ENCODE measurements at places on chromosomes 16 and 17.

GRCh38 chr17:11704041-11704440 lies 105.8 kb downstream of the DNAH9 start:
- no peak for DNase-seq

- no peak for DNase-seq
Observed at GRCh38 chr17:181245-182049, at the start of gene DOC2B. Gene DOC2B, minus strand, starts transcription at chr17:181650. Its CDS starts 171 bp downstream, at chr17:181479.

DNA sequence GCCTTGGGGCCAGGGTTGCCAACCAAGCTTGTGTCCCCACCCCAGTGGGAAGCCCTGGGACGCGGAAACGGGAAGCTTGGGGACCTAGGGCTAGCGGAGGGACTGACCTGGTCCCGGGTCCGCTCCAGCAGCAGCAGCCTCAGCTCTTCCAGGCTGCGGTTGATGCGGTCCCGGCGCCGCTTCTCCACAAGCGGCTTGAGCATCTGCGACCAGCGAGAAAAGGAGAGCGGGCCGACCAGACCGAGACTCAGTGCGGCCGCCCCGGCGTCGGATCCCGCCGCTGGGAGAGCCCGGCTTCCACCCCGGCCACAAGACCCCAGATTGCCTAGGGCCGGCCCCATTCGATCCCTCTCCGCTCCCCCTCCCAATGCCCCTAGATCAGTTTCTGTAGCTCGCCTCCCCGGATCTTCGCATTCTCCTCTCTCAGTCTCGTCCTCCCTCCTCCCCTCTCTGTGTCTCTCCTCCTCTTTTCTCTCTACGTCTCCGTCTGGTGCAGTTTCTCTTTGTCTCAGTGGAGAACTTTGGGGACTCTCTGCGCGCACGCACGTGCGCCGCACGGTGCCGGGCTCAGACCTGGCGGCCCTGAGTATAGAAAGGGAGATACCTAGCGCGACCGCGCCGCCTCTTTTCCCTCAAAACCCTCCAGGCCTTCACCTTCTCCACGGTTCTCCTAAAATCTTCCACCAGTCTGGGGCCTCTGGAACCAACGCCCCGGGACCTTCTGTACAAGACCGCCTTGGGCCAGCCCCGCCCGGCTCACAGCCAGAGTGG lies 797 bp downstream of the HES7 start:
- peak; percentile 28 for DNase-seq

DNA sequence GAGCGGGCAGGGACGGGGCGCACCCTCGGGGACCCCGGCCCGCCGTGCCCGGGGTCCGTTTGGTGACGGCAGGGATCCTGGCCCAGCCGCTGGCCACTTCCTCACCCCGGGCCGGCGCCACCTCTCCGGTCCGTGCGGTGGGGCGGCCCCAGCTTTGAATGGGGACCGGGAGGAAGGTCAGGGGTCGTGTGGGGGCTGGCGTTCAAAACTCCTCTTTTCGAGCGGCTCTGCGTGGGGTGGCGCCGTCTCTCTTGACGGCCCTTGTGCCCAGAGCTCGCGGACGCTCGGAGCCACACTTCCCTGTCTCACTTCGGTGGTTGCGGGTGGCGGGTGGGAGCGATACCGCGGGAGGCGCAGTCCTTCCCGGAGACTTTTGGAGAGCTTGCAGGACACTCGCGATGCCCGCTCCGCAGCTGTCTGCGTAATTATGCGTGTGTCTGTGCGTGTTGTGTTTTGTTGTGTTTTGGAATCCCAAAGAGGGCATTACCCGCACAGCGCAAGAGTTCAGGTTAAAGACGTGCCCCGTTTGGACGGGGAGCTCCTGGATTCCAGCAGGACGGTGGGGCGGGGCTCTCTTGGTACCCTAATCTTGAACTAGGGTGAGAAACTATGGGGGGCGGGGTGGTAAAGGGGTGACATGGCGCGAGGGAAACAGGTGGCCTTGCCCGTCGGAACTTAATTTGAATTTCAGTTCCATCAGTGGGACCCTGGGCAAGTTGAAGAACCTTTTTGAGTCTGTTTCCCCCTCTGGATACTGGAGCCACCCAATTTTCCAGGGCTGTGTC lies 637 bp downstream of the PLCG2 start:
- no peak for DNase-seq

DNA sequence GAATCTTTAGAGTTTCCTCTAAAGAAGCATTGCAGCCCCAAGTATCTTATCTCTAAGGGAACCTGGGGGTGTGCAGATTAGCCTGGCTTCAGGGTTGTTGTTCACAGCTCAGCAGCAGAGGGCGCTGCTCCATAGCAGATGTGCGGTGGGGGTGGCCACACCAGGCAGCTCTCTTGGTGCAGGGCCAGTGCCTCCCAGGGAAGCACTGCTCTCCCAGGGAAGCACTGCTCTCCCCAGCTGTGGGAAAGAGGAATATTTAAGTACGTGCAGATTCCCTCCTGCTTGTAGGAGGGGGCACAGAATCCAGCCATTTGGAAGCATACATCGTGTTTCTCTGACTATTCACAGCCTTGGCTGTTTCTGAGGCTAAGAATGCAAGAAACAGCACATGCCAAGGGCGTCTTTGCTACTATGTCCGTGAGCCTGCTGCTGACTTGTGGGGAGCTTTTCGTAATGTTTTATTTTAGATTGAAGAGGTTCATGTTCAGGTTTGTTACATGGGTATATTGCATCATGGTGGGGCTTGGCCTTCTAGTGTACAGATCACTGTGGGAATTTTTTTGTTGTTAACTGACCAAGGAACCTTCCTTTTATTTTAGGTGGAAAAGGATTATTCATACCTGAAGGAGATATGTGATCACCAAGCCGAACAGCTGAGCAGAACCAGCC lies 217.8 kb downstream of the SPECC1 start:
- peak; percentile 11 for DNase-seq

DNA sequence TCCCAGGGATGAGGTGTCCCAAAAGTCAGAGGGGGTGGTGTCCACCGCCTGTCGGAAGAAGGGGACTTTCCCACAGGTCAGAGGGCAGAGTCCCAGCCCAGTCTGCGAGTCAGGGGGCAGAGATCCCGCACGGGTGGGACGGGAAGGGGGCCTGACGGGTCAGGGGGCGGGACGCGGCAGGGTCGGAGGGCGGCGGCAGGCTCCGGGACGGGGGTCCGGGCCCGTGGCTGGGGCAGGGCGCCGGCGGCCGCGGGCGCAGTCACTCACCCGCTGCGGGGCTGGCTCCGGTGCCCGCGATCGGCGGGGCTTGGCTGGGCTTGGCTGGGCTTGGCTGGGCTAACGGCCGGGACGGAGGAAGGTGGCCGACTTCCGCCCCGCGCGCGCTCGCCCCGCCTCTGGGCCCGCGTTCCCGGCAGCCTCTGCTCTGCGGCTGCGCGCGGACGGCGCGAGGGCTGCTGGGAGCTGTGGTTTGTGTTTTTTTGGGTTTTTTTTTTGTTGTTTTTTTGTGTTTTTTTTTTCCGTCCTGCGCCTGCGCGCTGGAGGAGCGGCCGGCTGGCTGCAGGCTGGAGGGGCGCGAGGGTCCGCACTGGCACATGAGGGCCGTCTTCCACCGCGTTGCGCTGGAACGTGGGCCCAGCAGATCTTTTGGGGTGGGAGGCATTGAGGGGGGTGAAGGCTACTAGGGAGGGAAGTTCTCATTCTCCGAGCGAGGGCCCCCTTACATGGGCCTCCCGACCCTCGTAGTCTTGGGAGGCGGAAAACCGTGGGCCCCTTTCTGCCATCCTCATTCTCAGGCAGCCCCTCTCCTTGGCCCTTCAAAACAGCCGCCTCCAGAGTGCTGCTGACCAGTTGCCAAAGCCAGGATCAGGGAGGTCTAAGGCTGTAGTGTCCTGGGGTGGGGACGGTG lies at the start of gene CANT1:
Gene CANT1, minus strand, starts transcription at position 368 of the 907 bp plus-strand sequence. CDS start 12,142 bp downstream, outside the sequence.
- DNase-seq, result peak; percentile 85

DNA sequence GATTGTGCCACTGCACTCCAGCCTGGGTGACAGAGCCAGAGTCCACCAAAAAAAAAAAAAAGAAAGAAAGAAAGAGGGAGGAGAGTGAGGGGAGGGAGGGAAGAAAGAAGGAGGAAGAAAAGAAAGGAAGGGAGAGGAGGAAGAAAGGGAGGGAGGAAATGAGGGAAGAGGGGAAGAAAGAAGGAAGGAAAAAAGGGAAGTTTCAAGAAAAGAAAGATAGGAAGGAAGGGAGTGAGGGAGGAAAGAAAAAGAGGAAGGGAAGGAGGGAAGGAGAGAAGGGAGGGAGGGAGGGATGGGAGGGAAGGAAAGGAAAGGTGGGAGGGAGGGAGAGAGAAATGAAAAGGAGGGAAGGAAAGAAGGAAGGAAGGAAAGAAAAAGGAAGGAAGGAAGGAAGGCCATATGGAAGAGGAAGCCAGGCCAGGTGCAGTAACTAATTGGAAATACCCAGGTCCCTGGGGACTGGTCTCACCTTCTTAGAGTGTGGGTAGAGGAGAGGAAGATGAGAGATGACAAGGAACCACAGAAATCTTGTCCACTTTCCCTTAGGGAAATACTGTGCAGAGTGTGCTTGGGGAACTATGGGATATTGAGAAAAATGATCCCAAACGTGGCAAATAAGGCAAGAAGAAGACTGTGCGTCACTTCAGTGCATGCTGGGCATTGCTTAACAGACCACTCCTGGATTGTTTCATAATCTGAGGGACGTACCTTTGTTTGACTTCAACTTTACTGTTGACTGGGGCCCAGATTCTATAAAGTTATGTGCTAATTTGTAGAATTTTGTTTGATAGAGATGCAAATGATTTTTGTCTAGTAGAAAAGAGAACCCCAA lies 15.1 kb upstream of the CSNK2A2 start:
- no peak for DNase-seq

- no peak for DNase-seq
Observed at GRCh38 chr17:73420897-73421296, 109.1 kb upstream of the CDC42EP4 start.

DNA sequence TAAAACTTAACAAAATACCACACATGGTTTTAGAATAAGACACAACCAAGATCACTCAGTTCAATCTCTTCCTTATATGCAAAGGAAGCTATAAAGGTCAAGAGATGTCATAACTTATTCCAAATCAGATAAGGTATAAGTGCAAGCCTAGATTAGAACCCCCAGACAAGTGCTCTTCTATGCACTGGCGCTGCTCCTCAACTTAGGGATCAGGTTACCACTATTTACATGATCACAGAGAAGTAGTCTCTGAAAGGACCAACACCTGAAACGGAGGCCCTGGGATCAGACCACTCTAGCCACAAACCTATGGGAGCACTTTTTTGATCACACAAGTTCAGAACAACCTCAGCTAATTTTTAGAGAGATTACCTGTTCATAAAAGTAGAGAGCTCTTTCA lies 16.6 kb downstream of the COPS3 start:
- DNase-seq, result no peak
